ENCODE measurements at places on chromosomes 2 and 18. TPM values are rescaled to one million over a fixed set of nuclear protein-coding genes. Genes with fewer than 3 reads are reported as not detected.

The FAM228B gene
- 6.6 TPM for total RNA-seq

The SLC16A14 gene
- 1.5 TPM for total RNA-seq

The APLF gene
- 2.9 TPM for total RNA-seq

The FBXO11 gene
- total RNA-seq, result 58.1 TPM

The RTN4 gene
- total RNA-seq, result 95.4 TPM

The NAT8 gene
- total RNA-seq, result not detected

The ELAC1 gene
- 7.9 TPM for total RNA-seq

The SPR gene
- total RNA-seq, result 0.89 TPM

The FAM237A gene
- total RNA-seq, result not detected

The SERPINB13 gene
- not detected for total RNA-seq

The TMEM169 gene
- total RNA-seq, result 2.7 TPM

The FNDC4 gene
- not detected for total RNA-seq

The CROCC2 gene
- not detected for total RNA-seq

The UPP2 gene
- not detected for total RNA-seq

The STARD6 gene
- not detected for total RNA-seq

The RNU2-63P gene
- 22.6 TPM for total RNA-seq

The ZNF385B gene
- not detected for total RNA-seq

The CYRIA gene
- total RNA-seq, result 0.70 TPM

The CYP1B1 gene
- total RNA-seq, result 28.7 TPM

The SCN2A gene
- 0.30 TPM for total RNA-seq

The AFTPH gene
- 31.7 TPM for total RNA-seq

The ITPRIPL1 gene
- total RNA-seq, result 34.2 TPM
